CD4-positive, alpha-beta T cell treated with Interleukin-4 for 4 hours (primary cell): ENCODE measurements at places on chromosomes 7 and 10.

DNA sequence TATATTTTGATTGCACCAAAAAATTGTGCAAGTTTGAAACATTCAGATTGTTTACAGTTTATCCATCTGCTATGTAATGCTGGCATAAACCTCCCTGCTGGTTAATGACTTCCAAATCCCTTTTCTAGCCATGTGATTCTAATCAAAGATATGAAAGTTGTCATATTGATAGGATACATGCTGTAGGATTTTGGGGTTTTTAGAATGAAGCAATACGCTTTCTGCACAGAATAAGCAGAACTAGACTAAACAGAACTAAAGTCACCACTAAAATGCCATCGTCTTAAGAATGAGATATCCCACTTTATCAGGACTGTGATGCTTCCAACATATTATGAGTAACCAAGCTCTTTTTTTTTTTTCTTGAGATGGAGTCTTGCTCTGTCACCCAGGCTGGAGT is 856 bp downstream of the SSMEM1 start:
- no peak for DNase-seq

GRCh38 chr7:3446786-3447185 is 145.7 kb downstream of the SDK1 start:
- DNase-seq, result no peak

- no peak for DNase-seq
Measured at GRCh38 chr7:22660293-22660692, 66.7 kb upstream of the IL6 start.

- no peak for DNase-seq
Measured at GRCh38 chr10:16945593-16945992, 128.4 kb upstream of the RSU1 start.

GRCh38 chr7:107043921-107044346 is 571 bp upstream of the PRKAR2B start:
- DNase-seq, result no peak
